ENCODE measurements at places on chromosomes 3 and 15.

DNA sequence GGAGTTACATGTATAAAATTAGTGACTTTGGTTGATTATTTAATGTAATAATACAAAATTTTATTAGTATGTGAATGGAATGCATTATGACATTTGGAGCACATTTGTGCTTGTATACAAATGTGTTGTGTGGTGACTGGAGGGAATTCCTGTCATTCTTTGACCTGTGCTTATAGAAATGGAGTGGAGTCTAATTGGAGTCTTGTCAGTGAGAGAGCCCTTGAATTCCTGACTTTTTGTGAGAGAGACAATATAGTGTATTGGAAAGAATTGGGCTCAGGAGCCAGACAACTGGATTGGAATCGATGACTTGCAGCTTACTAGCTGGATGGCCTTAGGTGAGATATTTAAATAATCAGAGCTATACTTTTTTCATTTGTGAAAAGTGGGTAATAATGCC lies 9.4 kb downstream of the TCF12 start:
- DNase-seq, result no peak

- no peak for DNase-seq
Measured at GRCh38 chr15:73648014-73648295, 14.8 kb upstream of the NPTN start.

DNA sequence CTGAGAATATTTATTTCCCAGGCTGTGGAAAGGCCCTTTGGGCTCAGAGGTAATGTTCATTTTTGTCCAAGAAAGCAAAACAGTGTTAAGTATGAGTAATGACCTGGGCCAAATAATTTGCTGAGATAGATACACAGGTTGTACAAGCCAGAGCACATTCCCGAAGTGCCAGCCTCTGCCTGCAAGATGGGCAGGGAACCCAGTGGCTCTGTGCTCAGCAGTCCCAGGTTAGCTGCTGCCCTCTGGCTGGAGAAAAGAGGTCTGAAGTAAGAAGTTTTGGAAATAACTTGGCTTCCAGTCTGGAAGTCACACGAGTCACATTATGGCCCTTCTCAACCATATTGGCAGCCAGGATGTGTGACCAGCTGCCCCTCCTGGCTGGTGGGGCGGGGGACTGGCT lies 20.2 kb downstream of the MYZAP start:
- no peak for DNase-seq

- no peak for DNase-seq
Measured at GRCh38 chr3:195908694-195909581, 587 bp upstream of the TNK2 start.

DNA sequence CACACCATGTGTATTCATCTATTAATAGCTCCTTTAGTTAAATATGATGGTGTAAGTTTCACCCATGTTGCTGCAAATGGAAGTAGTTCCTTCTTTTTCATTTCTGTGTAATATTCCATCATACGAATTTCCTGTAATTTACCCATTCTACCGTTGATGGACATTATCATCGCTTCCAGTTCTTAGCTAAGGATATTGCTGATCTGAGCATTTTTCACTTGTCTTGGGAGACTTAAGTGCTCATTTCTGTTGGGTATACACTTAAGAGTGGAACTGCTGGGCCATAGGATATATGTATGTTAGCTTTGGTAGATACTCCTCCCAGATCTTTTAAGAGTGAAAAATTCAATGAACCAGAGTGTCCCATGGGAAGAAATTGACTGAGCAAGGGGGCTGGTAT lies 11.0 kb downstream of the PLIN1 start:
- DNase-seq, result no peak

GRCh38 chr3:108021131-108021530 lies 69.7 kb downstream of the CD47 start:
- no peak for DNase-seq

DNA sequence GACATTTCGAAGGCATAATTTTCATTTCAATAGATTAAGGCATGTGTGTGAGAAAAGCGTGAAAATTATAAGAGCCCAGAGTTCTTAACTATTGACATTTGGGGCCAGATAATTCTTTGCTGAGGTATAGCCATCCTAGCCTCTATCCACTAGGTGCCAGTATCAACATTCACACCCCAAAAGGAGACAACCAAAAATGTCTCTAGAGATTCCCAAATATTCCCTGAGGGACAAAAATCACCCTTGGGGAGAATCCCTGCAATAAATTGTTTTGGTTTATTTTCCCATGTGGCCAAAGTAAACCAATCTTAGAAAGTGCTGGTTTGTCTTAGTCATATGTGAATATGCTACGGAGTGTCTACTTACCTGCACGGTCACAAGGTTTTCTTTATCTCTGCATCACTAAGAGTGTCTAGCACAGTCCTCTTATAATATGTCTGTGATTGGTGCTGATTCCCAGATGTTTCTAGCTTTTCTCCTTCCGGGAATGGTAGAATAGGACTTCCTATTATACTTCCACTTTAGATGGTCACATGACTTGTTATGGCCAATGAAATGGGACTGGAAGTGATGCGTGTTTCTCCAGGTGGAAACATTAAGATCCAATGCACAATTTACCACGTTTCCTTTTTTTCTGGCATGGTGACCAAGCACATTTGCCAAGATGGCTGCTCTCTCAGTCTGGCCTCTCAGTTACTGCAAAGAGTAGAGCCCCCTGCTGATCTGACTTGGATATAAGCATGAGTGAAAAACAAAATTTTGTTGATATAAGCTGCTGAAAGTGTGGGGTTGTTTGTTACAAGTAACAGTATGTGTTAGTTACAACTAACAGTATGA lies 8.0 kb upstream of the KBTBD8 start:
- DNase-seq, result no peak

DNA sequence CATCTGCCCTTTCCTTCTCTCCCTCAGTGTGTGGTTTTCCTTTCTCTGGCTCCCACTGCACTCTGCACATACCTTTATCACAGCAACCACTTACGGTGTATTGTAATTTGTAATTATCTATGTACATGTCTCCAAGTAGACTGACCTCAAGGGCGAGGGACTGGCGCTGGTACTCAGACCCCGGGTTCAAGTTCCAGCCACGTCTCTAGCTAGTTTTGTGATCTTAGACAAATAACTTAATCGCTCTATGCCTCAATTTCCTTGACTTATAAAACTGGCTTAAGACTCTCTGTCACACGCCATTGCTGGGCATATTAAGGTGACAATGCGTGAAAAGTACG lies 607 bp upstream of the SENP2 start:
- no peak for DNase-seq

DNA sequence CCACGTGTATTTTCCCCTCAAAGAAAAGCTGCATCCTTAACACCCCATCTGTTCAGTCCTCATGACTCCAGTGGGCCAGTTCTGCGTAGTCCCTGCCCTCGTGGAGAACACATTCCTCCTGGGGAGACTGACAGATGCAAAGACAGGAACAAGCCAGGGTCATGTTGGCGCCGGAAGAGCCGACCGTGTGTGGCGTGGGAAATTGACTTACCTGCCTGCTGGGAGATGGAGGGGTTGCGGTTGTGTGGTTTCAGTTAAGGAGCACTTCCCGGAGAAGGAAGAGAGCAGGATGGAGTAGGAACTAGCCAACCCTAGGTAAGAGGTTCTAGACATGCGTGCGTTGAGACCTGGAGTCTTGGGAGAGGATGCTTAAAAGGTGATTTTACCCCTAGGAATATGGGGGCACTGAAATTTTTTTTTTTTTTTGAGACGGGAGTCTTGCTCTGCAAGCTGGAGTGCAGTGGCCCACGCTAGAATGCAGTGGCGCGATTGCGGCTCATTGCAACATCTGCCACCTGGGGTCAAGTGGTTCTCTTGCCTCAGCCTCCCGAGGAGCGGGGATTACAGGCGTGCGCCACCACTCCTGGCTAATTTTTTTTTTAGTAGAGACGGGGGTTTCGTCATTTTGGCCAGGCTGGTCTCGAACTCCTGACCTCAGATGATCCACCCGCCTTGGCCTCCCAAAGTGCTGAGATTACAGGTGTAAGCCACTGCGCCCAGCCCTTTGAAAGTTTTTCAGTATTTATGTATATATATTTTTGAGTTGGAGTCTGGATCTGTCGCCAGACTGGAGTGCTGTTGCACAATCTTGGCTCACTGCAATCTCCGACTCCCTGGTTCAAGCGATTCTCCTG lies 1.4 kb downstream of the VHL start:
- no peak for DNase-seq

DNA sequence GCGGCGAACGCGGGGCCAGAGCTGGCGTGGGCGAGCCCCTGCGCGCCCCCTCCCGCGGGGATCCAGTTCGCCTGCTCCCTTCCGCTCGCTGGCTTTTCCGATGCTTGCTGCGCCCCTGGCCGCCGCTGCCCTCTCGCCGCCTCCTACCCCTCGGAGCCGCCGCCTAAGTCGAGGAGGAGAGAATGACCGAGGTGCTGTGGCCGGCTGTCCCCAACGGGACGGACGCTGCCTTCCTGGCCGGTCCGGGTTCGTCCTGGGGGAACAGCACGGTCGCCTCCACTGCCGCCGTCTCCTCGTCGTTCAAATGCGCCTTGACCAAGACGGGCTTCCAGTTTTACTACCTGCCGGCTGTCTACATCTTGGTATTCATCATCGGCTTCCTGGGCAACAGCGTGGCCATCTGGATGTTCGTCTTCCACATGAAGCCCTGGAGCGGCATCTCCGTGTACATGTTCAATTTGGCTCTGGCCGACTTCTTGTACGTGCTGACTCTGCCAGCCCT lies 721 bp downstream of the P2RY1 start:
- DNase-seq, result no peak

DNA sequence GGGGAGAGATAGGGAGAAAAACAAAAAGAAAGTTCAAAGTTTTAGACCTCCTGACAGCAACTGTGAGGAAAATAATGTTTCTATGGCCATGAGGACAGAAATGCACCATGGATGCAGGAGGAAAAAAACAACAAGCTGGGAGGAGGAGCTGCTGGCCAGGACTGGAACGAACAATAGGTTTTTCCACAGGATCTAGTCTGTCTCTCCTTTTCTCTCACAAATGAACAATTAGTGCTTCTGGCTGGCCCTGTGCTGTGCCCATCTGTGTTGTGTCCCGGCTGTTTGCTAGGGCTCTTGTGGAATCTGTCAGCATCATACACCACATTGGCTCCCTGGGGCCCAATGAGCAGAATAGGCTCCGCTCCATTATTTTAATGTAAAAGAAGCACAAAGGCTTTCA lies 15.2 kb downstream of the GK5 start:
- DNase-seq, result no peak

- no peak for DNase-seq
Measured at GRCh38 chr3:142861926-142862325, 27.0 kb downstream of the PCOLCE2 start.
